Iris pigment epithelial cell (primary cell): ENCODE measurements at places on chromosomes 6 and 20.

- DNase-seq = no peak
These were observed 12.7 kb downstream of the TREML2 start for GRCh38 chr6:41187924-41188886.

DNA sequence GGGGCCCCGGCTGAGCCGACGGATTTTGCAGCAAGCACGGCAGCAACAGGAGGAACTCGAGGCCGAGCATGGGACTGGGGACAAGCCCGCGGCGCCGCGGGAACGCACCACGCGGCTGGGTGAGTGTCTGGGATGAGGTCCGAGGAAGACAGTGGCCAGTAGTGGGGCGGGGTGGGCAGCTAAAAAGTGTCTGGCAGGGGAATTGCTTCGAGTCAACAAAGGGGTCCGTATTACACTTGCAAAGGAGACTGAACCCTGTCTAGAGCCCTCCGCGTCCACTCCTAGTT, 356 bp downstream of the BYSL start:
- DNase-seq = no peak

- DNase-seq = peak; percentile 51
These were observed 32.9 kb upstream of the LGSN start for GRCh38 chr6:63352544-63353285.

GRCh38 chr20:32024683-32025295, 14.6 kb downstream of the CCM2L start:
- DNase-seq = no peak

- DNase-seq = no peak
These were observed 8.9 kb downstream of the RPS10 start for GRCh38 chr6:34416877-34417371.

DNA sequence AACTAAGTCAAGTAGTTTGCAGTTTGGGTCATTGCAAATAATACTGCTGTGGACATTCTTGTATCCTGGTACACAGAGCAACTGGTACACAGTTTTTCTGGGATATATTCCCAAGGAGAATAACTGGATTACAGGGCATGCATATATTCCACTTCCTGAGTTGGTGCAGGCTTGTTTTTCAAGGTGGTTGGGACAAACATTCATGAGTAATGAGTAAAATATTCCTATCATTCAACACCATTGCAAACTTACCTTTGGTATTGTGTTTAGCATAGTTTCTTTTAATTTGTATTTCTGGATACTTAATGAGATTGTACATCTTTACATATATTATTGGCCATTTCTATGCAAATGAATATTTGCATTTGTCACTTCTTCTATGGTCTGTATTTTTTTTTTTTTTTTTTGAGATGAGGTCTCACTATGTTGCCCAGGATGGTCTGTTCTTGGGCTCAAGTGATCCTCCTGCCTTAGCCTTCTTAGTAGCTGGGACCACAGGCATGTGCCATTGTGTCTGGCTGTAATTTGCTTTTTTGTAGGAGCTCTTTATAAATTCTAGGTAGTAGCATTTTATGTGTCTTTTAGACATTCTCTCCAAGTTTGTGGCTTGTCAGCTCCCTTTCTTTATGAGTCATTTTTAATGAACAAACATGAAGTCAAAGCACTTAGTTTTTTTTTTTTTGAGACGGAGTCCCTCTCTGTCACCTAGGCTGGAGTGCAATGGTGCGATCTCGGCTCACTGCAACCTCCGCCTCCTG, 158.7 kb downstream of the SOX4 start:
- DNase-seq = peak; percentile 32

GRCh38 chr20:33890557-33890956, 79.4 kb downstream of the CHMP4B start:
- DNase-seq = no peak

GRCh38 chr6:31287619-31288018, 15.7 kb upstream of the HLA-C start:
- DNase-seq = no peak

DNA sequence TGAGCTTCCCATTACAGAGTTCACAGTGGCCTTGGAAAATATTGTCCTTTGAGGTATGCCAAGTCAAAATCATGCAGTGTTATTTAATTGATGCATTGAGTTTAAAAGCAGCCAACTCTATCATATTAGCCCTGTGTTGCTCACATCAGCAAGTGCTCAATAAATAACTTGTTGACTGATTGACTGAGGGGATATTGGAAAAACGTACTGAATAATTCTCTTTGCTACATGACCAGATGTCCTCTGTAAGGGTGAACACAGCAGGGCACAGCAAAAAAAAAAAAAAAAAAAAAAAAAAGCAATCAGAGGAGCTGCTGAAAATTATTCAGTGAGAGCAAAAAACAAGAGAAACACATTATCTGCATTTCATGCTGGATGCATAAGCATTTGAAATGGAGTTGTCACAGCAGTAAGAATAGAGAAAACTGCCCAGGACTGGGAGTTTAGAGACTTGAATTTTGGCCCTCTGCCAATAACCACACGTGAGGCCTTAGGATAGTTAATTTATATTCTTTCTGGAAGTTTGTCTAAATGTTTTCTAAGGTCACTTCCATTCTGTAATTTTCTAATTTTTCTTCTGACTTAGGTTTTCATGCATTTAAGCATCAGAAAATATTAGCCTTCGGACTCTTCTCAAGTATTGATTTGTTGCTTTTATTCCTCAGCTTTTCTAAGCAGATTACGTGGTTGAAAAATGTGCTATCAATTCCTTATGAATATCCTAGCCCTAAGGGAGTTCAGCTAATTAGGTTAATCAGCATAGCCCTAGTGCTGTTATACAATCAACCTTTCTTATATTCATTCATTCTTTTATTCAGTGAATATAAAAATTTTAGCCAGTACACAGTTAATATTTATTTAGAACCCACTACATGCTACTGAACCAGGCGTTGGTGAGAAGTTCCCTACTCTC, 246.8 kb upstream of the STXBP5 start:
- DNase-seq = no peak

DNA sequence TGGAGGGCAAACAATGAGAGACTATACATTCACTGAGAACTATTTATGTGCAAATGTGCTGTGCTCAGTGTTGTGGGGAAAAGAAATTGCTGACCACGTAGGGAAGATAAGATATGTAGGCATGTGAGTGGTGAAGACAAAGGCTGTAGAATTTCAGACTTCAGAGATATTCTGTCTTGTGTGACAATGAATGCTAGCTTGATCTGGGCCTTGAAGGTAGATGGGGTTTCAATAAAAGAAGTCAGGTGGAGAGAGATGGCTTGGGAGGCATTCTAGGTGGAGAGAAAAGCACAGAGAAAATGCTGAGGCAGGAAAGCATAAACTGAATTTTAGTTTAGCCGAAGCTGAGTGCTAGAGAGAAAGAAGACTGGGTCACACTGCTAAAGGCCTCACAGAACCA, 56.8 kb upstream of the EEF1A1 start:
- DNase-seq = no peak

GRCh38 chr6:2820415-2820814, 21.2 kb downstream of the SERPINB1 start:
- peak; percentile 13 for DNase-seq
